ENCODE measurements at places on chromosomes 16 and 17.
A peak's percentile ranks its signal among the peaks of the same experiment; 100 is the strongest.

GRCh38 chr17:31418773-31419350 lies 27.4 kb downstream of the RAB11FIP4 start:
- H3K4me1 ChIP-seq = peaks cover 6% of the 10 kb centered on the region
- H3K27ac ChIP-seq = no peak overlapping the region
- no peak for DNase-seq
- H3K36me3 ChIP-seq = no peaks in the 10 kb centered on the region

DNA sequence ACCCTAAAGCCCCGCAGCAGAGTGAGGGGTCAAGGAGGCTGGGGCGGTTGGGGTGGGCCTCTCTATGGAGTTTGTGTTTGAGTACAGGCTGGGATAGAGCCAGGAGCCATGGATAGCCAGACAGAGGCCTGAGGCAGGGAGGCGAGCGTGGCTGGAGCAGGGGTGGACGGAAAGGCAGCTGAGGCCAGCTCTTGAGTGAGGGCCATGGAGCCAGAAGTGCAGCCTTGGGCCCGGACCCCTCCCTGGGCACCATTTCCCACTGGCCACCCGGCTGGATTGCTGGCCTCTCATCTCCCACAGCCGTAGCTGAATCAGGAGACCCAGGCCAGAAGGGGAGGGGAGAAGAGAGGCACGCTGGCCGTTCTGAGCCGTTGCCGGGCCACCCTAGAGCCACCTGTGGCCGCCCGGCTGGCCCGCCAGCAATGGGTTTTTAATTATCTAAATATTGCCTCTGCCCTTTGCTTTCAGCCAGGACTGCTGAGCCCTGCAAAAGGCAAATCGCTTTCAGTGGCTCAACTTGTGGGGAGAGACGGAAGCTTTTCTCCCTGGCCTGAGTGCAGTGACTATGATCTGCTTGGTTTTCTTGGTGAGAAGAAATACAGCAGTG lies 75.2 kb upstream of the GSE1 start:
- DNase-seq = no peak
- no peak overlapping the region for H3K4me3 ChIP-seq
- H3K36me3 ChIP-seq = no peaks in the 10 kb centered on the region
- peaks cover 12% of the 10 kb centered on the region for H3K4me1 ChIP-seq

- H3K27me3 ChIP-seq = no peaks in the 10 kb centered on the region
- peaks cover 5% of the 10 kb centered on the region for H3K36me3 ChIP-seq
- H3K4me1 ChIP-seq = peaks cover 25% of the 10 kb centered on the region
- no peak for DNase-seq
- H3K4me3 ChIP-seq = no peak overlapping the region
These were observed 16.7 kb downstream of the MMP28 start for GRCh38 chr17:35778641-35779196.

DNA sequence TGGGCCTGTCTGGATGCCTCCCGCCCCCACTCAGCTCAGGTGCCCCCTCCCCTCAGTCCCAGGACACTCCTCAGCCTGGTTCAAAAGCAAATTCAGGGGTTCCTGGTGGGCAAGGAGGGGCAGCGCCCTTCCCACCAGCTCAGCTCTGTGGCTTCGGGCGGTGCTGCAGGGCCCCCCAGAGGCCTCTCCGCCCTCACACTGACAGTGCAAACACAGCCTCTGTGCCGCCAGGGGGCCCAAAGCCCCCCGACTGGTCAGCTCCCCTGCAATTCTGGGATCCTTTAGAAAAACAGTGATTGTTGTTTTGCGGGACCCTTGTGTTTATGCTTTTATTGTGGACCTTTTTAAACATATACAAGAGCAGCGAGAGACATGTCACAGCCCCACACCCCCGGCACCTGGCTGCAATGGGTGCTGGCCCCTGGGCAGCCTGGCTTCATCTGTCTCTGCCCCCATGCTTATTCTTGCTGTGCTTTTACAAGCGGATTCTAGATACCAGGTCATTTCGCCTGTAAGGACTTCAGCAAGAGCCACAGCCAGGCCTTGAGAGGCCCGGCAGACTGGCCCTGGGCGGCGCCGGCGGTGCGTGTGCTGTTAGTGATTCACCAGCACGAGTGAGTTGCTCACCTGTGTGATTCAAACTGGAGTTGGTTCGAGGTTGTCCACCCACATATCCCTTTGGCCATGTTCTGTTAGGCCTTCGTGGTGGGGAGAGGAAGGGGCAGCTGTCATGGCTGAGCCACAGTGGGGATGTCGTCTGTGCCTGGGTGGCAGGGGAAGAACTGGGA lies 21.2 kb downstream of the ZNF469 start:
- H3K4me1 ChIP-seq = peaks cover 13% of the 10 kb centered on the region
- H3K27ac ChIP-seq = no peak overlapping the region
- H3K27me3 ChIP-seq = no peaks in the 10 kb centered on the region
- H3K36me3 ChIP-seq = no peaks in the 10 kb centered on the region

DNA sequence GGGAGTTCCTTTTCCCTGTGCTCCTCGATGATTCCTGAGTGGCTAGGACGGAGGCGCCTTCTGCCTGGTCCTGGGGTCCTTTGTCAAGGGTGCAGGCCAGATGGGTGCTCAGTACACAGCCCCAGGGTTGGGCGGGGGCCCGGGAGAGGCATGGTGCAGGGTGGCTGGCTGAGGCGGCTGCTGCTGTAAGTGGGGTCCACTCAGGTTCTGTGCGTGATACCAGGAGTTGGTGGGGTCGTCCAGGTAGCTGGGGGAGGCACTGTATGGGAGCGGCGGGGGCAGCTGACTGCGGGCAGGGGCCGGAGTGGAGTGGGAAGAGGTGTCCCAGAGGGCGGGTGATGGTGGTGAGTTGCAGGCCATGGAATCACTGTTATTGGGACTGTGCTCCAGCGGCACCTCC lies 3.6 kb downstream of the DLX3 start:
- peaks cover 37% of the 10 kb centered on the region for H3K27me3 ChIP-seq
- H3K4me1 ChIP-seq = peaks cover 36% of the 10 kb centered on the region
- H3K27ac ChIP-seq = no peak overlapping the region
- no peaks in the 10 kb centered on the region for H3K36me3 ChIP-seq

- H3K27ac ChIP-seq = no peak overlapping the region
- no peak for DNase-seq
- no peaks in the 10 kb centered on the region for H3K36me3 ChIP-seq
These were observed 11.8 kb downstream of the MRM1 start for GRCh38 chr17:36613155-36613554.

- H3K4me1 ChIP-seq = peaks cover 8% of the 10 kb centered on the region
- H3K4me3 ChIP-seq = no peak overlapping the region
- no peaks in the 10 kb centered on the region for H3K36me3 ChIP-seq
- no peak overlapping the region for H3K27ac ChIP-seq
- H3K27me3 ChIP-seq = no peaks in the 10 kb centered on the region
These were observed 9.9 kb downstream of the ZDHHC1 start for GRCh38 chr16:67406111-67406971.

GRCh38 chr16:81315271-81316175 lies 761 bp downstream of the GAN start:
- no peaks in the 10 kb centered on the region for H3K27me3 ChIP-seq
- H3K27ac ChIP-seq = no peak overlapping the region
- H3K4me3 ChIP-seq = peak overlapping the region; percentile 94
- DNase-seq = peak; percentile 63
- peaks cover 13% of the 10 kb centered on the region for H3K4me1 ChIP-seq
- no peaks in the 10 kb centered on the region for H3K36me3 ChIP-seq

GRCh38 chr16:68468842-68469241 lies 20.5 kb upstream of the SMPD3 start:
- peaks cover 17% of the 10 kb centered on the region for H3K4me1 ChIP-seq
- no peak for DNase-seq
- no peaks in the 10 kb centered on the region for H3K27me3 ChIP-seq
- H3K27ac ChIP-seq = no peak overlapping the region
- no peak overlapping the region for H3K4me3 ChIP-seq

- peaks cover 8% of the 10 kb centered on the region for H3K4me1 ChIP-seq
- peak; percentile 14 for DNase-seq
- H3K36me3 ChIP-seq = no peaks in the 10 kb centered on the region
- no peak overlapping the region for H3K4me3 ChIP-seq
These were observed 26.5 kb upstream of the C16orf87 start for GRCh38 chr16:46857368-46857945.

DNA sequence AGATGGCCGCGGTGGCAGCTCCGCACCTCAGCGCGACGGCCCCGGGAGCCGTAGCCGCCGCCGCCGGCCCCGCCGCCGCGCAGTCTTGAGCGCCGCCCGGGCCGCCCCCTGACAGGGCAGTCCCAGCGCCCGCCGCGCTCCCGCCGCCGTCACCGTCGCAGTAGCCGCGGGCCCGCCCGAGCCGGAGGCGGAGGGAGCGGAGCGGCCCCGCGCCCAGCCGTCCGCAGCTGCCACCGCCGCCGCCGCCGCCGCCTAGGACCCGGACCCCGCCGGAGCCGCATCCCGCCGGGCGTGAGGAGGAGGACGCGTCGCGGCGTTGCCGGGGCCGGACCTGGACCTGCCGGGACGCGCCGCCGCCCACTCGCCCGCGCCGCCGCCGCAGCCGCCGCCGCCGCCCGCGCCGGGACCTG lies 218 bp downstream of the TNRC6C start:
- no peaks in the 10 kb centered on the region for H3K36me3 ChIP-seq
- H3K4me1 ChIP-seq = peaks cover 31% of the 10 kb centered on the region
- H3K27ac ChIP-seq = no peak overlapping the region
- no peak for DNase-seq
- H3K27me3 ChIP-seq = peaks cover 16% of the 10 kb centered on the region

GRCh38 chr17:47757386-47757785 lies 24.4 kb downstream of the TBX21 start:
- no peak overlapping the region for H3K27ac ChIP-seq
- H3K4me1 ChIP-seq = no peaks in the 10 kb centered on the region
- no peak for DNase-seq
- H3K27me3 ChIP-seq = no peaks in the 10 kb centered on the region
